Umbilical cord (tissue), 2 donors: ENCODE measurements at places on chromosomes 11 and 22.

- DNase-seq, result no peak
Measured at GRCh38 chr11:19935507-19935906, 222.9 kb downstream of the NAV2 start.

DNA sequence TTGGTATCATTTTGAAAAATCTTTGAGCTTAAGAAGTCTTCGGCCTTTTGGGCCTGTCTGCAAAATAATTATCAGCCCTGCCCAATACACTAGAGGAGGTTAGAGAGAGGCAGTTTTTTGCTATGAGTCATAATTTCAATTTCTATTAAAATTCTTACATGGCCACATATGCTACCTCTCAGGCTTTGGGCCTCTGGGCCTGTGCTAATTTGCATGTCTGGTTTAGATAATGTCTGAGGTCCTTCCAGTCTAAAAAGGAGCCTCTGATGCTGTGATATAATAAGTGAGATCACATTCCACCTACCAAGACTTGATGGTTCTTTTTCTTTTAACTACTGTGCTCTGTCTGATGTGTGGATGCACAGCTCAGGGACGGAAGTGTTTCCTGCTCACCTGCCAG lies 70.8 kb downstream of the KCNJ1 start:
- DNase-seq, result no peak

- DNase-seq, result no peak
Measured at GRCh38 chr22:36015811-36016529, 12.7 kb downstream of the RBFOX2 start.

DNA sequence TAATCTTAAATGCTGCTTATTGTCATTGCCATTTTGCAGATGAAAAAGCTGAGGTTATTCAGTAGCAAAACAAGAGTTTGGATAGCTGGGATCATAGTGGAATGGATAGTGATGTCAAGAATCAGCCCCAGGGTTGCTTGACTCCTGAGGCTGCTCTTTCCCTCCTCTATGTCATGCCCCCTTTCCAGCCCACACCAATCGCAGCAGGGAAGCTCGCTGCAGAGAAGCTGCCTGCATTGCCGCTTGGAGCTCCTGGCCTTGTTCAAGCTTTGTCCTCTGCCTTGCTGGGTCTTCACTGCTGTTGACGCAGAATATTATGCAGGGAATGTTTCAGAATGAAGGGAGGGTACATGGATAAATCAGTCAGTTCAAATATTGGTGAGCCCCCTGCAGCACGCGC lies 128.8 kb upstream of the RASSF10 start:
- no peak for DNase-seq

DNA sequence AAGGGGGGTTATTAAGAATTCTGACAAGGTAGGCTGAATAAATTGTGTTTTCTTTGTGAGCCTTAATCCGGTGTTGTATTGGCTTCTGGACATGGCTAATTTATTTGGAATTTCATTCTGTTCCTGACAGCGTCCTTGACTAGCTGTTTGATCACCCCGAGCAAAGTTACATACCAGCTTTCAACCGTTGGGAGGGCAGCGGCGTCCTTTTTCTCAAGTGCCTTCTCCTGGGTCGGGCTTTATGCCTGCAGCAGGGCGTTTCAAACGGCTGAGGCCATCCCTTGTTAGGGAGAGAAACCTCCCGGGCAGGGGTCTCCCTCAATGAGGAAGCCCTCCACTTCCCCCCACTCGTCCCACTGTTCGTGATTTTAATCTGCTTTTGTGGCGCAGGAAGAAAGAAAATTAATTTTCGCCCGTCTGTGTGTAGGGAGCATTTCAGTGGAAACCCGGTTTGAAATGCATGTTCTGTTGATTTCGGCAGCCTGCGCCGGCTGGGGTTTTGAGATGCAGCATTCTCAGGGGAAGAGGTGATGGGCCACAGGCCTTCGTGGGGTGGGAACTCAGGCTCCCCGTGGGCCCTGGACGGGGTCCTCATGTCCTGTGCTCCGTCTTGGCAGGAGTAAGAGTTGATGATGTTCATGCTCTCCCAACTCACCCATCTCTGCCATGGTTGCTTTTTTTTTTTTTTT lies 2.9 kb upstream of the SMIM38 start:
- DNase-seq, result peak; percentile 22

- DNase-seq, result no peak
Measured at GRCh38 chr22:27612115-27612514, 189.4 kb downstream of the MN1 start.

GRCh38 chr11:17821648-17822400 lies 87.2 kb downstream of the KCNC1 start:
- peak; percentile 37 for DNase-seq

DNA sequence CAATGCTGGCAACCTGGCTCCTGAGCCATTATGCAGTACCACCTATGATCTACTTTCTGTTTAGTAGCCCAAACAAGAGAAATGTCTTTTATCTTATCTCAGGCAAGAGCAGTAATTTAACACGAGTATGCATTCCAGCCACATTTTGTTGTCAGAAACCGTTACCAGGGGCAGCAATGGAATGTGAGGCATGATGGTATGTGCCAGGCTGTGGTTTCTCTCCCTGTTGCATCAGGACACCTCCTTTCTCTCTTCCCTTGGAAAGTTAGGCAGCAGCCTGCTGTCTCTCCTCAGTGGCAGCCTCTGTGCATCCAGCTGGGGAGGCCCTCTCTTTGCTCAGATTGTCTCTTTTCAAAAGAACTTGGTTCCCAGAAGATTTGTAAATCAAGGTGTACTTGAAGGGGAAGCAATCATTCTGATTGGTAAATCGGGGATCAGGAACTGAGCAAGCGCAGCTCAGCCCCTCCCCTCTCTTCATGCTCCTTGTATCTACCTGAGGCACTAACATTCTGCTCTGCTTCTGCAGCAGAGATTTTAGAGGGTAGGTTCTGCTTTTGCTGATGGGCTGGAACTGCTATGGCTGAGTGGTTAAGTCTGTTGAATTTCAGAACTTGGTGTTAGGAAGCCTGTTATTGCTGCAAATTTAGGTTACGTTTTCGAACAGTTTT lies 229.2 kb downstream of the ADAMTS15 start:
- DNase-seq, result peak; percentile 61

- DNase-seq, result no peak
Measured at GRCh38 chr11:89521294-89521693, 30.1 kb upstream of the NOX4 start.

DNA sequence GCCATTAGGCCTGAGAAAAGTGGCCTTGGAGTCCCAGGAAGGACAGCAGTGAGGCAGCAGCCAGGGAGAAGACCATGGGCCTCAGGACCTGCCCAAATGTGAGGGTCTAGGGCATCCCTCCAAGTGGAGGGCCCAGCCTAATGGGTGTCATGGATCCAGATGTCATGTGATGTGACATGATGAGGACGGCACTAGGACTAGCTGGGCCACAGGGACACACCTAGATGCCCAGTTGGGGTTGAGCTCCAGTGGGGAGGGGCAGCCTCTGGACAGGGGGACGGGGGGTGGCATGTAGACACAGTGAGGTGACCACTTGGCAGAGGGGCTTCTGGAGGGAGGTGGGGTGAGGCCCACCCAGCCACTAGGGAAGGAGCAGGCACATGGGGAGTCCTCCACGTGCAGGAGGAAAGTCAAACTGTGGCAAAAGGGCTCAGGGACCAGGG lies 5.4 kb downstream of the SCARF2 start:
- no peak for DNase-seq

GRCh38 chr11:71340086-71340606 lies 87.8 kb upstream of the SHANK2 start:
- no peak for DNase-seq

GRCh38 chr11:14969901-14970323 lies 2.2 kb downstream of the CALCA start:
- no peak for DNase-seq

- no peak for DNase-seq
Measured at GRCh38 chr11:11076879-11077278, 219.0 kb upstream of the ZBED5 start.

GRCh38 chr22:26658671-26659478 lies 1.5 kb downstream of the MIAT start:
- peak; percentile 74 for DNase-seq

DNA sequence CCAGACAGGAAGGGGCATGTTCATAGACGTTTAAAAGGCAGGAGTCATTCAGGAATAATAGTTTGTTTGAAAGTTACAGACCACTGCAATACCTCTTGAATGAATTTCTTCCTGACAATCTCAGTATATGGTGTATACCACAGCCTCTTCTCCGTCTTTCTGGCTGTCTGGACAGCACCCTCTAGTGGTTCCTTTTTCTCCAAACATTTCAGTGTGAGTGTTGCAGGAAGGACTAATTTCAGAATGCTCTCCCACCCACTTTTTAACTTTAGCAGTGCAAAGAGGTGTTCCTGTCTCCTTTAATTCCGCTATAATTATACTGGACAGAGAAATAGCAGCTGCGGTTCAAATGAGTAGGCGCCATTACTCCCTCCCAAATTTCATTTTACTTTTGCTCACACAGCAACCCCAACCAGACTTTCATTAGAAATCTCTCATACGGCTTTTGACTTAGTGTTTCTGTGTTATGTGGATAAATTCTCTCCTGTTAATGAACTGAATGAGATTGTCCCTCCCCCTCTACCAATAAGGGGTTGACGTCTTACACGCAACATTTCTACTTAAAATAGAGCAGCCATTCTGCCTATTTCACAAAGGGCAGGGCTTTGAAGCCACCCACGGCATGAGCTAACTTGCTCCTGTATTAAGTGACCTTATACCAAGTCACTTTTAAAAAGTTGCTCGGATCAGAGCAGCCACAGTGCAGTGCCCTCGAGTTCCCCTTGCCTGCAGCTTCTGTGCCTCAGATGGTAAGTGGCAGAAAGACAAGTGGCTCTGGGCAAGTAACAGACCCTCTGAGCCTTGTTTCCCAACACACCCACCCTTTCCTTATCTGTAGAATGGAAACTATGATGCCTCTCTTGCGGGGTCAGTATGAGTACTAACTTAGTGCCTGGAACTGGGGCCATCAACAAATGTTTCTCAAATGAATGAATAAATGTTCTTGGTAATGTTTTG lies 368.6 kb downstream of the OPCML start:
- DNase-seq, result peak; percentile 66

DNA sequence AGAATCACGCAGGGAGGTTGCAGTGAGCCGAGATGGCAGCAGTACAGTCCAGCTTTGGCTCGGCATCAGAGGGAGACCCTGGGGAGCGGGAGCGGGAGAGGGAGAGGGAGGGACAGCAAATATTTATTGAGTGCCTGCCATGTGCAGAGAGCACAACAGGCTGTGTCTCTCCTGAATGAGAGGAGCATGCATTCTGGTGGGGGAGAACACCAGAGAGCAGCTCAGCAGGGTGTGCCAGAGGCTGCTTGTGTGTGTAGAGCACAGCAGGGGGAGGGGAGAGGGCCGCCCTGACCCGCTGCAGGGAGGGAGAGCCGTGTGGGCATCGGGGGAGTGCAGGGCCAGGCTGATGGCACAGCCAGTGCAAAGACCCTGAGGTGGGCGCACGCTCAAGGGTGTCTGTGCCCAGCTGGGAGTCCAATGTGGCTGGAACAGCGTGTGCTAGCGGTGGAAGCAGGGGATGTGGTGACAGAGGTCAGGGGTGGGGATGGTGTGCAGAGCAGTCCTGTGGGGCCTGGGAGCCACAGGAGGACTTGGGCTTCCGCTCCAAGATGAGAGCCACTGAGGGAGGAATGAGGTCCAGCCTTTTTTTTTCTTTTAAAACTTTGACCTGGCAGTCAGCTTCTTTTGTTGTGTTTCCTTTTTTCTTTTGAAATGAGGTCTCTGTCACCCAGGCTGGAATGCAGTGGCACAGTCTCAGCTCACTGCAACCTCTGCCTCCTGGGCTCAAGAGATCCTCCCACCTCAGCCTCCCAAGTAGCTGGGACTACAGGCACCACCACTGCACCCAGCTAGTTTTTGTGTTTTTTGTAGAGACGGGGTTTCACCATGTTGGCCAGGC lies 12.0 kb downstream of the PPIL2 start:
- no peak for DNase-seq
